ENCODE measurements at places on chromosomes 3 and 15.
A peak's percentile ranks its signal among the peaks of the same experiment; 100 is the strongest.

- peak; percentile 38 for DNase-seq
These were observed 410.4 kb downstream of the SHQ1 start for GRCh38 chr3:72437661-72438406.

- no peak for DNase-seq
These were observed 629.2 kb downstream of the OTOL1 start for GRCh38 chr3:162125790-162126189.

- DNase-seq = no peak
These were observed 69.4 kb downstream of the AAGAB start for GRCh38 chr15:67185051-67185450.

- no peak for DNase-seq
These were observed 560.4 kb upstream of the DPPA4 start for GRCh38 chr3:109897734-109898133.

- no peak for DNase-seq
These were observed 33.6 kb upstream of the LRRC3B start for GRCh38 chr3:26588931-26589330.

DNA sequence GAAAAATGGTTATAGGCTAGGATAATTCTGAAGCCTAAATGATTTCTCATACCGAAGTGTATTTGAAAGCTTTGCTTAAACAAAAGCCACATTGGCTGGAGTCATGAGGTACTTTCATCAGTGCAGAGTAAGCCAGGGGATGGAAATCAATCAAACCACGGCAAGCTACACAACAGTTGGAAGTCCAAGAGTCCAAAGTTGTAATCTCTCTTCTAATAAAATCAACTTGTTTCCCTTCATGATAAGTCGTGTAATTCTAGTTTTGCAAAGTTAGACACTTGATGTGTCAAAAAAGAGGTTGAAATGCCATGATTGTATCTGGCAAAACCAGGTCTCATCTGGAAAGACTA lies 250.5 kb upstream of the VEPH1 start:
- DNase-seq = no peak

GRCh38 chr15:71472566-71472965 lies 337.8 kb upstream of the NR2E3 start:
- no peak for DNase-seq

DNA sequence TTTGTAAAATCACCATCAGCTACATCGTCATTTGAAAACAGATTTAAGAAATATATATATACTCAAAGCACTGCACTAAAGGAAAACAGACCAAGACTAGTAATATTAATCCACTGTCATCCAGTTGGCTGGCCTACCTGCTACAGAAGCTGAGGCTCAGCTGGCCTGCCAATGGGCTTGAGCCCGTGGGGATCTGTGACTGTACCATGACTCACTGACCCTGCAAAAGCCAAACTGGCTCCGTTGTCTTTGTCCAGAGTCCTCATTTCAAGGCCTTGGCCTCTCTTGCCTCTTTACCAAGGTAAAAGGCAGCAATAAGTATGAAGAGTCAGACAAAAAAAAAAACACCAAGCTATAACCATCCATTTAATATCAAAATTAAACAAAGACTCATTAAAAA lies 463.5 kb upstream of the RASGRP1 start:
- DNase-seq = no peak

- no peak for DNase-seq
These were observed 36.3 kb upstream of the CTNNB1 start for GRCh38 chr3:41163006-41163405.

- no peak for DNase-seq
These were observed 31.3 kb upstream of the IQSEC1 start for GRCh38 chr3:13104511-13104910.

- DNase-seq = no peak
These were observed 2.7 kb downstream of the MGLL start for GRCh38 chr3:127819656-127820055.

- no peak for DNase-seq
These were observed 128.4 kb upstream of the SMAD3 start for GRCh38 chr15:66936861-66937582.

GRCh38 chr3:45870099-45870498 lies 16.2 kb upstream of the CCR9 start:
- no peak for DNase-seq

GRCh38 chr15:31471731-31472430 lies 145.2 kb downstream of the KLF13 start:
- DNase-seq = peak; percentile 45

GRCh38 chr3:185151101-185151963 lies 1.5 kb downstream of the C3orf70 start:
- DNase-seq = peak; percentile 45

DNA sequence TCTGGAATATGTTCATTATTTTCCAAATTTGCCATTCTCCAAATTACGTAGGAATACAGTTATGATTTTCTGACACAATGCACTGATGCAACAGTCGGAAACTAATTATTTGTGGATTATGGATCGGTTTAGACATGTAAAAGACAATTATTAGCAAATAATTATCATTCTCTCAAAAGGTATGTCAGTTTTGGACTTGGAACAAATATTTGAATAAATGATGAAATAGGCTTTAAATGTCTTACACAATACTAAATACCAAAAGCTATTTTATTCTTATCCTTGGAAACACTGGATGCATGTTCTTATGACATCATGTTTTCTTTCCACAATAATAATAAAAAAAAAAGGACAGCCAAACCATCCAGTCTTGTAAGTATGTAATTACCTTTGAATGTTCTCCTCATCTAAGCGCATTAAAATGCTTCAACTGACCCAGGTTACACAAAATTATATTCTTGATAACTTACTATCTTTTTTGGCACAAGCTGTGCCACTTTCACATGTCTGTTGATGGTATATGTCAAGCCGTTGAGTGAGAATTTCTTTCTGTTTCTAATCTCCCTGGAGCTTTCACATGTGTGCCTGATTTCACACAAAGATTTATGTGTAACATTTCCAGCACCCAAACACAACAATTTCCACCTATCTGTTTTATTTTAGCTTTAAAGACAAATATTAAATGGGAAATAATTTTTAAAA lies 238.5 kb upstream of the ZNF385D start:
- no peak for DNase-seq

DNA sequence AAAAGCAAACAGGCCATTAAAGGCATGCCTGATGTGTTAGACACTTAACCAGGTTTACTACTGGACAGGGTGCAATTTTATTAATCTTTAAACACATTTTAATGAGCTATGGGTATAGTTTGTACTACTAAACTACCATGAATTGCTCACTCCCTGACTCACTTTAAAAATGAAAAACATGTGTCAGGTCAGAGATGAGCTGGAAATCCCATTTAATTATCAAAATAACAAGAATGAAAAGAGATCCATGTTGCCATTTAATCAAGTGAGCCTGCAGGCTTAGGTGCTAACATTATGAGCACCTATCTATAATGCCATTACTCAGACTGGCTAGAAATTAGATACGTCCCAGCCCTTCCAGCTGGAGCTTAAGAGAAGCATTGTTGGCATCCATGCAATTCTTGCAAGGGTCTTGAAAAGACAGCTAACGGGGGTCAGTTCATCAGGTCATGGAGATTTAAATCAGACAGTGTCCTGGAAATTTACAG lies 224.4 kb downstream of the THRB start:
- no peak for DNase-seq

GRCh38 chr3:170419557-170420087 lies 954 bp downstream of the CLDN11 start:
- peak; percentile 65 for DNase-seq

GRCh38 chr3:134078169-134078831 lies 48.6 kb upstream of the SLCO2A1 start:
- DNase-seq = no peak

- no peak for DNase-seq
These were observed 170.4 kb downstream of the KLHL25 start for GRCh38 chr15:85624291-85624801.

Data from brain (organoid and tissue), 16 donors.